Right renal pelvis (tissue), 4 donors: ENCODE measurements at places on chromosomes 16 and 17. TPM values are rescaled to one million over a fixed set of nuclear protein-coding genes. Genes with fewer than 3 reads are reported as not detected.

DNA sequence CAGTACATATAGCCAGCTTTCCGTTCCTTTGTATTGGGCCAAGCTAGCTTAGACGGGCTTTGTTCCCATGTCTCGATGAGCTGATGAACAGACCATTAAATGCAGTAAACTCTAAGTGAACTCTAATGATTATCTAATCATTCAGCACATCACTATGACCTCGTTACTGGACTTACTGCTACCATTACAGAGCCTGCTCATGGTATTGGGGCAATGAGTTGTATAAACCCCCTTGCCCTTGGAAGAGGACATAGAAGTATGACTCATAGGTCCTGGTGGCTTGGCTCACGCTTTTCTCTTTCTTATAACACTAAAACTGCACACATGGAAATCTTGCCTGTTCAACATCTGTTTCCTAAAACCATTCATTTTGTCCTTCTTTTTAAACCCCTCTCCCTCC is 93.6 kb upstream of the DYNLRB2 start:
- no peak for DNase-seq

GRCh38 chr17:15381707-15382106 is 40.3 kb upstream of the TEKT3 start:
- no peak for DNase-seq

The PERCC1 gene
- not detected for polyA plus RNA-seq

GRCh38 chr16:10318798-10319500 is 66.9 kb upstream of the ATF7IP2 start:
- no peak for DNase-seq

DNA sequence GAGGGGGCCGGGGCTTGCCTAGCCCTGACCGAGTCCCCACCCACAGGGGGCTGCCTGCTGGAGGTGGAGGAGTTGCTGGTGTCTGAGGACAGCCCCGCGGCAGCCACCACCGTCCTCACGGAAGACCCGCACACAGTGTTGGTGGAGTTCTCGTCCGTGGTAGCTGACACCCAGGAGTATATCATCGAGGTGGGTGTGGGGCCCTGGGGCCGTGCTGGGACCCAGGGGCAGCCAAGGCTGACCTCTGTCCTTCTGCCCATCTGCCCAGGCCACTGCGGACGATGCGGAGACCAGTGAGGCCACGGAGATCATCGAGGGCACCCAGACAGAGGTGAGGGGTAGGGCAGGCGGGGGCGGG is 1.5 kb upstream of the DNASE1L2 start:
- no peak for DNase-seq
